HEK293T (cell line): ENCODE measurements at places on chromosomes 7 and 10.

- DNase-seq, result no peak
These were observed 74.1 kb downstream of the ADD3 start for GRCh38 chr10:110081911-110082310.

GRCh38 chr10:11610166-11610825, 1.2 kb downstream of the USP6NL start:
- DNase-seq, result no peak

DNA sequence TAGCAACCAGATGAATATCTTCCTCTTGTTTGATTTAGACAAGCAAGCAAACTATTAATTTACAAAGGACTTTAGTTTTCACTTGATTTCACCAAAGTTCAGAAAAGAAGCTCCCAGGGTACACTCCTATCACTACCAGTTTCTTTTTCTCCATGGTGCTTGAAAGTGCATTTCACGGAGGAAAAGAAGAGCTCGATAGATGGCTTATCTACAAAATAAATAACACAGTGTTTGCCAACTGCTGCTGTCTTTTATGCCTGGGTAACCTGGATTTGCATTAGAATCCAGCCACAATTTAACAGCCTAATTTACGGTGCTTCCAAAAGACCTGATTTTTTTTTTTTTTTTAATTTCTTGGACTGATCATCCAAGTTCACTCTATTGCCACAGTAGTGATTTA, 275.7 kb downstream of the GPR37 start:
- no peak for DNase-seq

DNA sequence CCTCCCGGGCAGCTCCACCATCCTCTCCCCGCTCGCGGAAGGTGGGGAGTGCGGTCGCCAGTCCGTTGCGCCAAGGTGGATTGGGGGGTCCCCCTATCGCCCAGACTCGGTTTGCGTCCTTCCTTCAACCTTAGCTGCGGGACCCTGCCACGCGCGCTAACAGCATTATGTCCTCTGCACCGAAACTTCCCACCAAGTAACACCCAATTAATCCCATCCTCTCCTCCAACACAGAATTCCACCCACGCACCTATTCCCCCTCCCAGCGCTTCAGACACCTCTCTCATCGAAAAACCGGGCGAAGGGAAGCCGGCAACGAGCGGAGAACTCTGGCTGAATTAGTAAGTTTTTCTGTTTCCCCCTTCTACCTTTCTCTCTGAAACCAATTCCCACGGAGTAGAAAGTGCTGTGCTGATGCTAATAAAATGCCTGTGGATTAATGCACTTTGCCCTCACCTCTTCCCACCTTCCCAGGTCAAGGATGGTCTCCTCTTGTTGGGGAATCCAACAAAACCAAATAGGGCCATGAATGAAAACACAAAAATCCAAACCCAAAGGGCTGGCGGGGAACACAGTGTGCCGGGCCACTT, 947 bp downstream of the HOXA3 start:
- no peak for DNase-seq

DNA sequence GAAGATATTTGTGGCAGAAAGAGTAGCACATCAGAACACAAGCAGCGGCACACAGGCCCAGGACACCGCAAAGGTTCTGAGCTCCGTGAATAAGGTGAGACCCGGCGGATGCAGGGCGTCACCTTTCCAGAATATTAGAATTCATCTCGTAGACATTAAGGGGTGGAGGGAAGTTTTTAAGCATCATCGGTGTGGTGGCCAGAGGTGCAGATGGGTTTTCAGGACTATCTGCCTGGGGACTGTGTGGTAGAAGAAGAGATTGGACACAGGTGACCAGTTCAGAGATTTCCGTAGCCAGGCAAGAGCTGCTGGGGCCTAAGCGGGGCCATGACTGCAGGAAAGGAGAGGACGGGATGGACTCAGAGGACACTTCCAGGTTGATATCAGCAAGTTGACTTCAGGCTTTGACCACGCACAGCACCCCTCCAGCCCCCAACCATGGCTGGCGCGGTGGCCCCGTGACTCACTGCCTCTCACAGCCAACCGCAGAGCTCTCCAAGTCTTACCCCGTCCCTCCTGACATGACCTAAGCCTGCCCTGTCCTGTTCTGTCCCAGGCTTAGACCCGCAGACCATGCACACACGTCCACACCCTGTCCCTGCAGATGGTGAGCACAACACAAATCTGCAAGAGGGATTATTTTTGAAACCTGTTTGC, 97.2 kb downstream of the OAT start:
- no peak for DNase-seq

GRCh38 chr7:1505731-1506550, 1.8 kb upstream of the INTS1 start:
- no peak for DNase-seq

DNA sequence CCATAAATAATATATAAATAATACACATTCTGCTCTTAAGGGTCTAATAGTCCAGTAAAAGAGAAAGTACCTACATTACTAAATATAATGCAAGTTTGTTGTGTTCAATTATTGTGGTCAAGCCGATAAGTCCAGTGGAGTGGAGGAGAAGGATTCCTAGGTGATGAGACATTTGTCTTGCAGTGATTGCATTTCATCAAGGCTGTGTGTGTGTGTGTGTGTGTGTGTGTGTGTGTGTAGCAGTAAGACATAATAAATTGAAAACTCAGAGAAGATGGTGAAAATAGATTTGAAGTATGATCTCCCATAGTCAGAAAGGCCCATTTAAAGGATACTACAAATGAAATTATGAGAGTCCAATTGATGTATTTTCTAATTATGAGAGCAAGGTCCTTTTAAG, 192.5 kb upstream of the SEMA3C start:
- no peak for DNase-seq

GRCh38 chr7:133099633-133100286, 17.9 kb upstream of the CHCHD3 start:
- DNase-seq, result no peak

DNA sequence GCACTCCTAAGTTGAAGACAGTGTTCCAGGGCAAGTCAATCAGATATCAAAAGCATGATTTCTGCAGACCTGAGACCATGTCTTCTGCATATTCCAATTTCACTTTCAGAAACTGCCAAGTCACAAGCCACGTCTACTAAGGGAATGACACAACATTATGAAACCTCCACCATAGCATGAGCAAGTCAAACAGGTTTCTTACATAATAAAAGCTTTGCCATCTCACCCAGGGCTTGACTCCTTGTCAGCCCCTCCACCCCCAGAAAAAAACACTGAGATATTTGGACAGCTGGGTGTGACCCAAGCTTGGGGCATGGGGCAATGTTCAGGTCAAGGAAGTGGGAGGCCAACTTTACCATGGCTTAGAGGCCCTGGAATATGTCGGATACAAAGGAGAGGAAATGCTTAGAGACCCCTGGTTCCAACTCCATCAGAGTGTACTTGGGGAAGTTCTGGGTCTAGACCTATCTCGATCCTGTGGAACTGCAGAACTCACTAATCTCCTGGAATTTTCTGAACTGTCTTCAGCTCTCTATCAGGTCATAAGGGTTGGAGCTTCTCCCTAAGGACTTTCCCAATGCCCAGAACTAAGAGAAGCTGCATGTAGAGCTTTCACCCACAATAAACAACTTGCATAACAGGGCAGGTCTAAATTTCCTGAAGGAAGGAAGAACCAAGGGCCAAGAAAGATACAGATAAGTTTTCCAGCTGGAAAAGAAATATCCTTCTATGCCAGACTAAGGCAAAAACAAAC, 80.6 kb upstream of the NAMPT start:
- no peak for DNase-seq

DNA sequence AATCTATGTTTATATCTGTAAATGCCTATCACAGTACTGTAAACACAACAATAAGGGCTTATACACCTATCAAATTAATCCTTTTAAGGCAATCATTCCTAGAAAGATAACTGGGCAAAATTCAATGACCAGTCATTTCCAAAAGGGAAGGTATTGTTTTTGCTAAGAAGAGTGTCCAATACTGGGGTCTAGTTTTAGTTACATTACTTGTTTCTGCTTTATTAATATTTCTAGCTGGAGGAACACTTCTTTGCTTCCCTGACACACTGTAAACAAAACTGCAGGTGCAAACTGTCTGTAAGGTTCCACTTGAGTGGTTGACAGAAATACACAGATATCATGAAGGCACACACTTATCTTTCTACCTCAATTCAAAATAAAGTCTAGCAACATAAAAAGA, 84.2 kb upstream of the FAM133B start:
- no peak for DNase-seq

DNA sequence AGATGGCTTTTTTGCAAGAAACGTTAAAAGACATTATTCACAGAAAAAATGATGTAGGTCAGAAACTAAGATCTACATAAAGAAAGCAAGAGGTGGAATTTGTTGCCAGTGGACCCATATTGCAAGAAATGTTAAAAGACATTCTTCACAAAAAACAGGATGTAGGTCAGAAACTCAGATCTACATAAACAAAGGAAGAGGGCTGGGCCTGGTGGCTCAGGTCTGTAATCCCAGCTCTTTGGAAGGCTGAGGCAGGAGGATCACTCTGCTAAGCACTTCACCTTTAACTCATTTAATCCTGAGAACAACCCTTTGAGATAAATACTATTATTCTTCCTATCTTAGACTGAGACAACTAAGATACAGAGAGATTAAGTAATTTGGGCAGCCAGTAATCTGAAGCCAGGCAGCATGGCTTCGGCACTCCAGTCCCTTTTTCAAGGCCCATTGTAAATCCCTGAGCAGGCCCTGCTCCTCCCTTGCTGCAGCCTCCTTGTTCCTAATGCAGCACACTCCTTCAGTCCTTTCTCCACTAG, 11.6 kb downstream of the ZFAND4 start:
- no peak for DNase-seq

GRCh38 chr10:77334501-77334900, 303.1 kb downstream of the KCNMA1 start:
- DNase-seq, result no peak

- peak; percentile 91 for DNase-seq
These were observed 32.5 kb upstream of the KNDC1 start for GRCh38 chr10:133127291-133128125.

GRCh38 chr7:30721211-30721610, 30.7 kb upstream of the INMT start:
- no peak for DNase-seq

GRCh38 chr10:34157501-34157900, 657.6 kb downstream of the PARD3 start:
- no peak for DNase-seq

GRCh38 chr7:3138997-3139396, 95.3 kb upstream of the CARD11 start:
- DNase-seq, result no peak

GRCh38 chr7:133950855-133951254, 176.3 kb upstream of the LRGUK start:
- DNase-seq, result no peak

- no peak for DNase-seq
These were observed 53.1 kb downstream of the SHOC2 start for GRCh38 chr10:110972231-110973134.

DNA sequence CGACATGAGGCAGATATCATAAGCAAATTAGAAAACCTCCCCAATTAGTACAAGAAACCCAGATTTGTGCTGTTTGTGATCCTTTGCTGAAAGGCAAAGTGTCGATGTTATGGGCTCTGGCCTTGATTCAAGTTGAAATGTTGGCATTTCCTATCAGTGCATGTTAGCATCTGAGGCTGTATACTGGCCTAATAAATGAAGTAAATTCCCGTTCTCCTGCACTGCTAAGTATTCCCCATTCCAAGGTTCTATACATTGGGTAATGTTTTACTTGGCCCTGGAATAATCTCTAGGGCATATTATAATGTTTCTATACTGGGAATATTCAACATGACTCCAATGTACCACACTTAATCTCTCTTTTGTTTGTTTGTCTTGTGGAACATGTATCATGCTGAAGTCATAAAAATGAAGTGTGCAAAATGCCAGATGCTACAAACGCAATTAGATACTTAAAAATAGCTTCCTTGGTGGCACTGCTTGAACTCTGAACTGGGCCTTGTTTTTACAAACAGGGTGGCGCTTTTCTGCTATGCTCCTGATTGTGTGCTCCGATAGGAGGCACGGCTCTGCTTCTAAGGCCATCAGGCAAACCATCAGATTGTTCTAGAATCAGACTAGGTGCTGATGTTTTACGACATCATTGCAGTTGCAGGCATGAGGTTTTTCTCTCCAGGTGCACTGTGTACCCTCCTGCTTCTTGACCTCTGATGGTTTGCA, 156.7 kb upstream of the TCF7L2 start:
- DNase-seq, result no peak

DNA sequence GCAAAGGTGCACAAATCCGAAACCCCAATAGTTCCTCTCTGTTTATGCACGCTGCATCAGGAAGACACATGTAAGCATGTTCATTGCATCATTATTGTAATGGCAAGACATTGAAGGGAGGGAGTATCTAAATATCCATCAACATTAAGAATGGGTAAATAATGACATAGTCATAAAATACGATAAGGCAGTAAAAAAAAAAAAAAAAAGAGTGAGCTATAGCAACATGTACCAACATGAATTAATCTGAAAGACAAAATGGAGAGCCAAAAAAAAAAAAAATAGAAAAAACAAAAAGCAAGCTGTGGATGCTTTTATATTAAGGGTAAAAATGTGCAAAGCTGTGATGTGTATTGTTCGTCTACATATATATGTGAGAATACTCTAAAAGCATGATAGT, 70.2 kb upstream of the ABLIM1 start:
- no peak for DNase-seq

DNA sequence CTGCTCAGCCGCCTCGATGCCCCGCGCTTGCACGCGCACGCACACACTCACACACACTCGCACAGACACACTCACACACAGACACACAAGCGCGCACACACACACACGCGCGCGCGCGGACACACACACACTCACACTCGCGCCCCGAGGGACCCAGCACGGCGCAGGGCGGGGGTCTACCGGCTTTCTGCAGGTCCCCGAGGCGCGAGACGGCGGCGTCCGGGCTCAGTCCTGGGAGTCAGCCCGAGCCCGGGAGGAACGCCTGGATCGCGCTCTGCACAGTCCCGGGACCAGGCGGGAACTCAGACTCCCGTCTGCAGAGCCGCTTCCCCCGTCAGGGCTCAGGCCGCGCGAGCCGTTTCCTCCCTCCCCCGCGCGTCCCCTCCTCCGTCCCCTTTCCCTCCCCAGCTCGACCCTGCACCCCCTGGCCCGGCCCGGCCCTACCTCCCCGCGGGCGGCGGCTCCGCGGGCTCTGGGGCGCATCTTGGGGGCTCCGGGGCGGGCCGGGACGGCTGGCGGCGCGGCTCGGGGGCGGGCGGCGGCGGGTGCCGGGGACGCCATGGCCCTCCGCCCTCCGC, 464 bp downstream of the DENND2A start:
- DNase-seq, result peak; percentile 78

GRCh38 chr10:68955355-68955831, 577 bp upstream of the DDX21 start:
- peak; percentile 13 for DNase-seq

DNA sequence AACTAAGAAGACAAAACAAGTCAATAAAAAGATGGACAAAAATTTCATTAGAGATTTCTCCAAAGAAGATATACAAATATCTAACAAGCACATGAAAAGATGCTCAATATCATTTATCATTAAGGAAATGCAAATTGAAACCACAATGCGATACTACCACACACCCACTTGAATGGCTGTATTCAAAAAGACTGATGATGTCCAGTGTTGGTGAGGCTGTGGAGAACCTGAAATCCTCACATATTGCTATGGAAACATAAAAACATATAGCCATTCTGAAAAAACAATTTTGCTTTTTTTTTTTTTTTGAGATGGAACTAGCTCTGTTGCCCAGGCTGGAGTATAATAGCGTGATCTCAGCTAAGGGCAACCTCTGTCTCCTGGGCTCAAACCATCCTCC, 124.1 kb upstream of the LAMB4 start:
- no peak for DNase-seq
